ENCODE measurements at places on chromosomes 4 and X. TPM values are rescaled to one million over a fixed set of nuclear protein-coding genes. Genes with fewer than 3 reads are reported as not detected.
A peak's percentile ranks its signal among the peaks of the same experiment; 100 is the strongest.

- H3K4me1 ChIP-seq = peaks cover 12% of the 10 kb centered on the region
- no peaks in the 10 kb centered on the region for H3K36me3 ChIP-seq
- no peak overlapping the region for H3K4me3 ChIP-seq
- no peak for DNase-seq
These were observed 21.1 kb downstream of the PLP1 start for GRCh38 chrX:103797691-103798090.

GRCh38 chr4:37430718-37431416 is 186.3 kb downstream of the NWD2 start:
- H3K27me3 ChIP-seq = peaks cover 11% of the 10 kb centered on the region
- H3K4me3 ChIP-seq = no peak overlapping the region
- DNase-seq = no peak
- H3K27ac ChIP-seq = no peak overlapping the region
- H3K36me3 ChIP-seq = no peaks in the 10 kb centered on the region
- no peaks in the 10 kb centered on the region for H3K4me1 ChIP-seq

DNA sequence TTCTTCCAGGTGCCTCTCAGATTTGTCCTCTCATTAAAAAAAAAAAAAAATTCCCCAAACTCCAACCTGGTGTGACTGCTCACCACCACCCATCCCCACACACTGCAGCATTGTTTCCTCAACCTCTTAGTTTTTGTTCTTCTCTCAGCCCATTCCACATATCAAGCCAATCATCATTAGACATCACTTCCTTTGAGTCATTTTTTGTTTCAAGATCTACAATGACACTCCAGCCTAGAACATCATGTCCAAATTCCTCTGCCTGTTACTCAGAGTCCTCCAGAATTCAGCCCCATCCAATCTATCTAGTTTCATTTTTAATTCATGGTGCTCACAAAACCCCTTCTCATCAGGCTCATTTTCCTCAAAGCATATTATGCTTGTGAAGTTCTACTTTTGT is 262.5 kb upstream of the TEX13A start:
- no peaks in the 10 kb centered on the region for H3K27me3 ChIP-seq
- no peak for DNase-seq
- no peak overlapping the region for H3K4me3 ChIP-seq
- no peaks in the 10 kb centered on the region for H3K36me3 ChIP-seq
- H3K27ac ChIP-seq = peak overlapping the region; percentile 24

DNA sequence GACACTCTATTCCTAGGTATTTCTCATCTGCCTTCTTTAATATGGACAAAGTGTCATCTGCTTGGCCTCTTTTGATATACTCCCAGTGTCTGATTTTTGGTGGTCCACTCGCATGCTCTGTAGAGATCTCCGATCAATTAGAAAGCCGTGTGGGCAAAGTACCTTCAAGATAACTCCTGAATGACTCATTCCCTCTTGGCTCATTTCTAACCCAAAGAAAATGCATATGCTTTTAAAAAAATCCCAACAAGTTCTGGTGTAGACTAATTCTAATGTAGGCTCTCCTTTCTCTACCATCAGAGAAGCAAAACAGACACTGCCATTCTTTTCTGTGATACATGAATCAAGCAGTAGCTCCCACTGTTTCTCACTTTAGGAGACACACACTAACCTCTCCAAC is 714.9 kb upstream of the ADGRL3 start:
- no peaks in the 10 kb centered on the region for H3K36me3 ChIP-seq
- no peak overlapping the region for H3K27ac ChIP-seq
- no peak overlapping the region for H3K4me3 ChIP-seq
- H3K4me1 ChIP-seq = peaks cover 16% of the 10 kb centered on the region
- no peak for DNase-seq

- no peak for DNase-seq
- H3K27me3 ChIP-seq = no peaks in the 10 kb centered on the region
- H3K4me1 ChIP-seq = no peaks in the 10 kb centered on the region
- H3K36me3 ChIP-seq = no peaks in the 10 kb centered on the region
- no peak overlapping the region for H3K27ac ChIP-seq
These were observed 345.1 kb downstream of the INPP4B start for GRCh38 chr4:142500966-142501365.

GRCh38 chrX:149759824-149760223 is 14.0 kb upstream of the HSFX1 start:
- no peak overlapping the region for H3K27ac ChIP-seq
- no peaks in the 10 kb centered on the region for H3K4me1 ChIP-seq
- no peak overlapping the region for H3K4me3 ChIP-seq
- DNase-seq = no peak
- no peaks in the 10 kb centered on the region for H3K27me3 ChIP-seq

- H3K4me1 ChIP-seq = no peaks in the 10 kb centered on the region
- H3K27ac ChIP-seq = no peak overlapping the region
- no peak for DNase-seq
- no peak overlapping the region for H3K4me3 ChIP-seq
- H3K36me3 ChIP-seq = peaks cover 2% of the 10 kb centered on the region
- H3K27me3 ChIP-seq = peaks cover 7% of the 10 kb centered on the region
These were observed 626.7 kb upstream of the BOD1L1 start for GRCh38 chr4:14254252-14254651.

GRCh38 chr4:6517171-6517570 is 44.8 kb upstream of the PPP2R2C start:
- no peak overlapping the region for H3K27ac ChIP-seq
- no peaks in the 10 kb centered on the region for H3K36me3 ChIP-seq
- DNase-seq = no peak
- H3K4me1 ChIP-seq = no peaks in the 10 kb centered on the region
- no peak overlapping the region for H3K4me3 ChIP-seq
- peaks cover 11% of the 10 kb centered on the region for H3K27me3 ChIP-seq

- H3K27ac ChIP-seq = no peak overlapping the region
- H3K4me3 ChIP-seq = no peak overlapping the region
- no peaks in the 10 kb centered on the region for H3K4me1 ChIP-seq
- H3K36me3 ChIP-seq = no peaks in the 10 kb centered on the region
These were observed 460.5 kb upstream of the CNKSR2 start for GRCh38 chrX:20913760-20914159.

DNA sequence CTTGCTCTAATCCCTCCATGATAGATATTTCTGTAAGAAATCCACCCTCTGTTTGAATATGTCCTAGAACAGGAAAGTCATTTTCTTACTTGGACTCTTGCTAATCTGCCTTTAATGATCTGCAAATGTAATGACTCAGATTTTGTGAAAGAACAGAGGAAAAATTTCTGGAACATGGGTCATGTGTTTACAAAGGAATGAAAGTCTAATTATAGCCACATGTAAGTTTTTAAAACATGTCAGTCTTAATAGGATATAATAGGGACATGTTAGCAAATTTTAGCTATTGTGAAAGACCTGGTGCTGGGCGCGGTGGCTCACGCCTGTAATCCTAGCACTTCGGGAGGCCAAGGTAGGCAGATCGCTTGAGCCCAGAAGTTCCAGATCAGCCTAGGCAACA is 47.6 kb downstream of the GRK4 start:
- H3K4me3 ChIP-seq = no peak overlapping the region
- peaks cover 7% of the 10 kb centered on the region for H3K4me1 ChIP-seq
- DNase-seq = no peak

DNA sequence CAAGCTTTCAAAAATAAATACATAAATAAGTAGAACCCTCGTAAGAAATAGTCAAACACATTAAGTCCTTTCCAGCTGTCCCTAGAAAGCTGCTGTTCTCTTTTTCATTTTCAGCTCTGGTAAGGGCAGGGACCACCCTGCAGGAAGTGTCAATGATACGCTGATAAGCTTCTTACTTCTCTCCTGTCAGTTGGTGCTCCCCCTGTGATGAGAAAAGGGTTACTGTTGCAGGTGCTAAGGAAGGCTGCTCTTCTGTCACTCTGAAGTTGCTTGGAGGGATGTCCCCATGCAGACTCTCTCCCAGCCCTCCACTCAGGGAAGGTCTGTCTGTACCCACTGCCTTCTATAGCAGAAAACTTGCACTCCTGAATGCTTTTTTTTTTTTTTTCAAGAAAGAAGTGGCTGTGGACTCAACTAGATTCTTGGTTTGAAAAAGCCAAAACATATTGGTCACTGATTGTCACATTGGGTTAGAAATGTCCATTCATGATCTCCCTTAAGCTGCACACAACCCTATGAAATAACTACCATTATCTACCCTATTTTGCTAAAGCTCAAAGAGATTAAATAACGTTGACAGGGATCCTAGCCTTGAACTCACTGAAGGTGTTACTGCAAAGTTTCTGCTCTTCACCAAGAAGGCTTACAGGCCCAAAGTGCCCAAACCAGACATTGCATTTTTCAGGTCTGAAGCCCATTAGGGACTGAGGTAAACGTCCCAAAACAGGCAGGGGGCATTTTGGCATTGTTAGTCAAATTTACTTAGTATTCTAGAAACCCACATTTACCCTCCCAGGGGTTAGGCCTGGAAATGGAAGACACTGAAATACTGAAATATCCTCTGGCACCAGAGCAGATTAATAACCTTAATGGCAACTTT is 1.2 kb downstream of the CXCL3 start:
- H3K27me3 ChIP-seq = peaks cover 5% of the 10 kb centered on the region
- DNase-seq = no peak
- H3K36me3 ChIP-seq = peaks cover 2% of the 10 kb centered on the region
- H3K27ac ChIP-seq = no peak overlapping the region
- H3K4me3 ChIP-seq = peak overlapping the region; percentile 88

DNA sequence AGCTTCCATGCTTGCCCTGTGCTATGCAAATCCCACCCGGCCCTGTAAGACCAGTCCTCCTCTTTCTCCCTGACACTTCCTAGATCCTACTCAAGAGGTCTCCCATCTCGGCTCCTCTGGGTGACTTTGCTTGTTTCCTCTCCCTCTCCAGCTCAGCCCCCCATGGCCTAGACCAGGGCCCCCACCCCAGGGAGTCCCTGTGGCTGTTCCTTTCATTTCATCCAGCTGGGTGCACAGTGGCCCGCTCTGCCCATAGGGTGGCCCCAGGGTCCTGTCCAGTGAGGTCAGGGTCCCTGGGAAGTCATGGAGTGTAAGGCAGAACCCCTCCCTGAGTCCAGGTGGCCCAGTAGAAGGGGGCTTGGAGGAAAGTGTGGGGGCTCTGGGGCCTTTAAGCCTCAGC is 52.3 kb upstream of the NKX1-1 start:
- peaks cover 24% of the 10 kb centered on the region for H3K27me3 ChIP-seq
- no peaks in the 10 kb centered on the region for H3K36me3 ChIP-seq
- no peak overlapping the region for H3K4me3 ChIP-seq
- no peak overlapping the region for H3K27ac ChIP-seq
- peaks cover 3% of the 10 kb centered on the region for H3K4me1 ChIP-seq

DNA sequence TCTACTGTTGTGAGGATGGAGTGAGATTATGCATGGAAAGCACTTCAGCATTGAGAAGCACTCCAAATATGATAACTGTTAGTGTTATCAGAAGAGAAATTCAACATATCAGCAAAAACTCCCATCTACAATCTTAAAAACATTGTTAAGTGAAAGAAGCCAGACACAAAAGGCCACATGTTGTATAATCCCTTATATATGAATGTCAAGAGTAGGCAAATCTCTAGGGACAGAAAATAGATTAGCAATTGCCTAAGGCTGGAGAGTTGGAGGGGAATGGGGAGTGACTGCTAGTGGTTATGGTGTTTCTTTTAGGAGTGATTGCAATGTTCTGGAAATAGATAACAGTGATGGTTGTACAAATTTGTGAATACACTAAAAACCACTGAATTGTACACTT is 122.5 kb upstream of the LNX1 start:
- DNase-seq = no peak
- H3K36me3 ChIP-seq = no peaks in the 10 kb centered on the region
- peaks cover 73% of the 10 kb centered on the region for H3K4me1 ChIP-seq
- no peak overlapping the region for H3K4me3 ChIP-seq
- H3K27ac ChIP-seq = peak overlapping the region; percentile 55
- H3K27me3 ChIP-seq = no peaks in the 10 kb centered on the region

DNA sequence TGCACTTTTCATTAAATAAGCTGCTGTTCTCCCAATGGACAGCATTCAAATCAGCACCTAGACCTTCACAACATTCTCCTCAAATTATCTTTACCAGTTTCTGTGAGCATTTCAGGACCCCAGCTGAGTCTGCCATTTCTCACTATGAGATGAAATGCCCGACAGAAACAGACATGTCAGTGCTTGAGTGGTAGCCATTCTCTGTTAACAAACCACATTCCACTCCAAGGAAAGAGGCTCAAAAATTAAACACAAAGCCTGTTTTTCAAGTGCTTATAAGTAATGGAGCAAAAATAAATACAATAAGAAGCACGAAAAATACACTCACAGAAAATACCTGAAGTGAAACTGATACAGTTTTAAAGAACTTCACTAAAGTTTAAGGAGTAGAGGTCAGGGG is 320.2 kb upstream of the PRPS2 start:
- H3K4me1 ChIP-seq = peaks cover 2% of the 10 kb centered on the region
- no peaks in the 10 kb centered on the region for H3K36me3 ChIP-seq
- H3K4me3 ChIP-seq = no peak overlapping the region
- H3K27ac ChIP-seq = no peak overlapping the region
- no peaks in the 10 kb centered on the region for H3K27me3 ChIP-seq

- H3K4me1 ChIP-seq = peaks cover 10% of the 10 kb centered on the region
- H3K27me3 ChIP-seq = no peaks in the 10 kb centered on the region
- H3K4me3 ChIP-seq = no peak overlapping the region
- H3K36me3 ChIP-seq = peaks cover 34% of the 10 kb centered on the region
These were observed 4.3 kb downstream of the AKAP17A start for GRCh38 chrX:1595711-1596060.

- no peaks in the 10 kb centered on the region for H3K36me3 ChIP-seq
- H3K4me3 ChIP-seq = no peak overlapping the region
- no peaks in the 10 kb centered on the region for H3K27me3 ChIP-seq
- no peaks in the 10 kb centered on the region for H3K4me1 ChIP-seq
- no peak for DNase-seq
These were observed 740.1 kb downstream of the KLHL13 start for GRCh38 chrX:117376460-117376859.

DNA sequence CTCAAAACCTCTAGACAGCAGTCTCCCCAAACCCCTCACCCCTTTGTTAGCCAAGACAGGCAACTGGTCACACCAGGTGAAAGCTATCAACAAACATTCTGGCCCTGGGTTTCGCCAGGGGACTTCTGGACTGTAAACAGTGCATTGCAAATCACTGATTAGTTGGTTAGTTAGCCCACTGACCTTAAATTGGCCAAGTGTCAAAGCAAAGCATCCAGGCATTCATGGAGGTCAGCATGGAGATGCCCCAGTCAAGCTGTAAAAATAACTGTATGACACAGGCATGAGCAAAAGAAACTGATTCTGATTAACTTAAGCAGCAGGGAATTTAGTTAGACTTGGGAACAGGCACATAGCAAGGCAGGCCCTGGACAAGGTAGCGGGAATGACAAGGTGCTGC is 156.0 kb upstream of the TTC29 start:
- H3K27me3 ChIP-seq = no peaks in the 10 kb centered on the region
- peaks cover 64% of the 10 kb centered on the region for H3K4me1 ChIP-seq
- peaks cover 5% of the 10 kb centered on the region for H3K36me3 ChIP-seq
- H3K4me3 ChIP-seq = no peak overlapping the region
- no peak for DNase-seq

- H3K27ac ChIP-seq = no peak overlapping the region
- peaks cover 13% of the 10 kb centered on the region for H3K4me1 ChIP-seq
- DNase-seq = no peak
These were observed 7.8 kb downstream of the ARAF start for GRCh38 chrX:47568656-47569295.

- H3K4me3 ChIP-seq = peak overlapping the region; percentile 10
- peaks cover 23% of the 10 kb centered on the region for H3K4me1 ChIP-seq
- no peak for DNase-seq
- no peak overlapping the region for H3K27ac ChIP-seq
These were observed 1.6 kb downstream of the METAP1 start for GRCh38 chr4:98997166-98997565.

Gene SSX7
- total RNA-seq = not detected

Gene ACE2
- total RNA-seq = not detected

Gene EDNRA
- 181 TPM for total RNA-seq

Gene CC2D2A
- 31.2 TPM for total RNA-seq

Gene IL21
- not detected for total RNA-seq

Gene FGG
- not detected for total RNA-seq

Gene GAGE12J
- not detected for total RNA-seq

Gene FAT4
- total RNA-seq = 114 TPM

Gene NDNF
- 0.24 TPM for total RNA-seq

Gene KLHL4
- 0.38 TPM for total RNA-seq

Gene CT83
- not detected for total RNA-seq

Gene GYPA
- total RNA-seq = not detected
